ENCODE measurements at places on chromosomes 5 and 9.

GRCh38 chr9:119839888-119840287 is 470.7 kb upstream of the BRINP1 start:
- no peak for DNase-seq

GRCh38 chr9:78371981-78372380 is 75.1 kb downstream of the PSAT1 start:
- DNase-seq = no peak

DNA sequence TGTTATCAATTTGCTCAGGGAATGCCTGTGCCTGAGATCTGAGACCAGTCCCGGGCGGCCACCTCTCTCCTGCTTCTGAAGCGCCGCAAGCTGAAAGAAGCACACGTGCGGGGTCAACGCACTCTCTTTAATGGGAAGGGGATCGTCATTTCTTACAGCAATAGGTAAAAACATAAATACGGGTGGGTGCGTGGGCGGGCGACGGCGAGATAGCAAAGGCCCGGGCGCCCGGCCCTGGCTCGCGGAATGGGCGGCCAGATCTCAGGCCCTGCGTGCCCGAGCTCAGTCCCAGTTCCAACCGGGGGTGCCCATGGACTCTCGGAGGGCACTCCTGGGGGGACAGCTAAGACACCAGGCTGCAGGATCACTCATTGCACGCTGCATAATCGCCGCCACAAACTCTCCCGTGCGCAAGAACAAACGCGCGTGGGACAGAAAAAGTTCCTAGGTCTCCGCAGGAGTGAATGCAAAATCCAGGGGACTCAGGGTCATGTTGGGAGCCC is 3.0 kb downstream of the NKX2-5 start:
- no peak for DNase-seq

- no peak for DNase-seq
Observed at GRCh38 chr5:175321927-175322532, 122.0 kb downstream of the DRD1 start.

DNA sequence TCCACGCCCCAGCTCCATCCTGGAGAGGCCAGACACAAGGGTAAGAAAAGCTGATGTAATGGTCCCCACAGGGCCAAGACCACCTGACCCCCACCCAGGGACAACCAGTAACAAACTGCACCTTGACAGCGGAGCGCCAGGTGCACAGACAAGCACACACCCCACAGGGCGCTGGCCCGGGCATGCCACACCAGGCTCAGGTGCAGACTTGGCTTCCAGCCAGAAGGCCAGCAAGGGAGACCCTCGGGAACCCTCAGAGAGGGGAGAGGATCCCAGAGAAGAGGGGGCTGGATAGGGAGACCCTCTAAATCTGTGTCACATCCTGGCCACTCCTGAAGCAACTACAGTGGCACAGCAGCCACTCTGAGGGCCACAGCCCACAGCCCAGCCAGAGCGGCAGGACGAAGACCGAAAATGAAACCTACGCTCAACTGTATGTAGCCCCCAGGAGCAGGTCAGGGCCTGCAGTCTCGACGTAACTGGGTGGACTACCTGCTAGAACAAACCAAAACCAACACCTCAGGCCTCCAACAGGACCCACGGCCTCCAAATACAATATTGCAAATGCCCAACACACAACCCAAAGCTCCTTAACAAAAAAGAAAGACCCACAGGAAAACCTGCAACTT is 18.5 kb downstream of the CAMSAP1 start:
- DNase-seq = no peak
